ENCODE measurements at places on chromosomes 6 and 20. TPM values are rescaled to one million over a fixed set of nuclear protein-coding genes. Genes with fewer than 3 reads are reported as not detected.

DNA sequence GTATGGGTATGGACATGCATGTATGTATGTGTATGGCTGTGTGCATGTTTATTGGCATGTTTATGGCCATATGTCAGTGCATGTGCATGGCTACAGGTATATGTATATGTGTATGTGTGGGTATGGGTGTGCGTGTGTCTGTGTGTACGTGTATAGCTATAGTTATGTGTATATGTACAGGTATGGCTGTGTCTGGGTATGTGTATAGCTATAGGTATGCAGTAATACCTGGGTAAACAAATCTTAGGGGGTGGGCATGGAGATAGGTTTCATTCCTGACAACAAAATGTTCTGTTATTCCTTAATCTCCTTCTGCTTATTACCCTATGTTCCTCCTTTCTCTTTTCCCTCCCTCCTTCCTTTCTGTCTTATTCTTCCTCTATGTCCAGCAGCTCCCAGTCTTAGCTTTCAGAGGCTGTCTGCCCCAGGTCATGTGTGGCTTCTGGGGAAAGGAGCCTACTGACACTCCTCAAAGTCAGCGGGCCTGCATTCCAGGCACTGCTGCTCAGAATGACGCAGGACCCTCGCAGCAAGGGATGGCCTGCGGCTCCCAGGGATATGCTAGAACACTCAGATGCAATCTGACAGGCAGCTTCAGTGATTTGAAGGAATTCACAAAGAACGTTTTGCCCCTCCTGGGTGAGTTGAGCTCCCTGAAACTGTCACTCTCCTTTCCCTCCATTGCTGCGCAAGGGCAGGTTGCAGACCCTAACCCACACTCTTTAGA lies 139.3 kb upstream of the PHACTR1 start:
- H3K4me1 ChIP-seq: no peaks in the 10 kb centered on the region
- no peak overlapping the region for H3K27ac ChIP-seq
- H3K36me3 ChIP-seq: no peaks in the 10 kb centered on the region
- no peak overlapping the region for H3K4me3 ChIP-seq
- H3K27me3 ChIP-seq: no peaks in the 10 kb centered on the region
- DNase-seq: no peak

DNA sequence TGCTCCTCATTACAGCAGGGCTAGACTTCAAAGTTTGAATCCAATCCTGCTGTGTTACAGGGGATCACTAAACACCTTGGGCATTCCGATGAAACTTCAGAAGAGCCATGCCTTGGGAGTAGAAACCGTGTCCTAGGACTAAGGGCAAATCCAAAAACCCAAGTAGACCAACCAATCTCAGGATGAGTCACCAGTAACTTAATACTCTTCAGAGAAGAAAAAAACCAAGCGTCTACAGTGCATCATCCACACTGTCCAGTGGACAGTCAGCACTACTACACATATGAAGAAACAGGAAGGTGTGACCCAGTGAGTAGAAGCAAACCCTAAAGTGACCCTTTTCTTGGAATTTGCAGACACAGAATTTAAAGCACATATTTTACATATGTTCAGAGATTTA lies 39.5 kb upstream of the VAPB start:
- no peak for DNase-seq
- H3K36me3 ChIP-seq: peaks cover 21% of the 10 kb centered on the region
- H3K4me1 ChIP-seq: no peaks in the 10 kb centered on the region

DNA sequence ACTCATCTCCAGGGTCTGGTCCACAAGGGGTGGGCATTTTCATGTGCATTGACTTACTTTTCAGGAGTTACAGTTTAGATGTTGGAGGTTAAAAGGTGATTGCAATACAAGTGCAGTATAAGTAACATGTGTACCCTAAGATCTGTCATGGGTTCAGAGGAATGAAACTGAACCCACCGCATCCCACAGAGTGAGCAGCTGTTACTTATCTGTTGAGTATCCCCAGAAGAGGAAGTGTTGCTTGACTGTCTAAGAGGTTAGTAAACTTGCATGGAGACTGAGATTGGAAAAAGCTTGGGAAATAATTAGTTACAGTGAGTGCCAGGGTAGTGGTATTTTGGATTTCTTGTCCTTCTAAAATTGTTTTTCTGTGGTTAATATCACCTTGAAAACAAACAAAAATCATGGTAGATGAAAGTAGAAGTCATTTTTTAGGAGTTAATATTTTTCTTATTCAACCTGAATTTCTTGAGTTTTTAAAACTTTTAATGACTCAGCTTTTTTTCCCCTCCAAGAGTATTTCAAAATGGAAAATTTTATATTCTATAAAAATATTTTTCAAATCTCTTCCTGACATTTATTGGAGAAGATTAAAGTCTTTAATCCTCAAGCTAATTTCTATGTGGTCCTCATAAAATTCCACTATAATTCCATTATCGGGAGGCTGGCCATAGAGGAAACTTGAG lies 306.1 kb downstream of the ZNF217 start:
- H3K27ac ChIP-seq: no peak overlapping the region
- peaks cover 5% of the 10 kb centered on the region for H3K27me3 ChIP-seq
- no peak overlapping the region for H3K4me3 ChIP-seq
- no peaks in the 10 kb centered on the region for H3K4me1 ChIP-seq
- H3K36me3 ChIP-seq: no peaks in the 10 kb centered on the region
- DNase-seq: no peak

DNA sequence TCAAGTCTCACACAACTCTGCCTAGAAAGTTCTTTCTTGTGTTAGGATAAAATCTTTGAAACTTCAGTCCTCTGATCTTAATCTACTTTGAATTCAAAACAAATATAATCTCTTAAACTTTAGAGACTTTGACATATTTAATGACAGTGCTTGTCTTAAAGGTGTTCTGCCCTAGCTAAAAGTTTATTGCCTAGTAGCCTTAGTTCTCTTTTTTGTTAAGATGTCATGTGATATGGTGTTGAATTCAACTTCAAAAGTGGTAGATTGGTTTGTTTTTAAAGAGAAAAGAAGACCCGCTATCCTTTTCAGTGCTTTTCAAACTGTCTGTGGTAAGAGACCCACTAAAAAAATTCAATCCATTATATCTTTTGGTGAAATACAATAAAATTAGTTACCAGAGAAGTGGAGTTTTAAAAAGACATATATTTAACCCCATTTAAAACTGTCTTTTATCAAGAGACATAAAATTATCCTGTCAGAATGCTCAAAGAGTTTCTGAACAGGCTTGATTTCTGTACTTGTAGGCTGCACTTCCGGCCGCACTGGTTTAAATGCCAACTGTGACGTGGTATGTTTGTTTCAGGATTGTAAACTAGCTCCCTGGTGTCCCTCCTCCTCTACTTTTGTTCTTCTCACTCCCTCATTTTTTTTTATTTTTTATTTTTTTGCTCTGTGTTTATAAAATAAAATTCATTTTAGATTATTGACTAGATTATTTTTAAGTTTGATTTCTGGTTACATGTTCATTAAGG lies 76.5 kb downstream of the QKI start:
- H3K4me1 ChIP-seq: no peaks in the 10 kb centered on the region
- no peaks in the 10 kb centered on the region for H3K27me3 ChIP-seq
- H3K4me3 ChIP-seq: no peak overlapping the region
- no peak overlapping the region for H3K27ac ChIP-seq
- no peak for DNase-seq

GRCh38 chr6:2505624-2506023 lies 245.1 kb downstream of the MYLK4 start:
- H3K27ac ChIP-seq: no peak overlapping the region
- H3K36me3 ChIP-seq: no peaks in the 10 kb centered on the region
- no peak for DNase-seq
- H3K4me1 ChIP-seq: no peaks in the 10 kb centered on the region
- H3K27me3 ChIP-seq: peaks cover 1% of the 10 kb centered on the region

DNA sequence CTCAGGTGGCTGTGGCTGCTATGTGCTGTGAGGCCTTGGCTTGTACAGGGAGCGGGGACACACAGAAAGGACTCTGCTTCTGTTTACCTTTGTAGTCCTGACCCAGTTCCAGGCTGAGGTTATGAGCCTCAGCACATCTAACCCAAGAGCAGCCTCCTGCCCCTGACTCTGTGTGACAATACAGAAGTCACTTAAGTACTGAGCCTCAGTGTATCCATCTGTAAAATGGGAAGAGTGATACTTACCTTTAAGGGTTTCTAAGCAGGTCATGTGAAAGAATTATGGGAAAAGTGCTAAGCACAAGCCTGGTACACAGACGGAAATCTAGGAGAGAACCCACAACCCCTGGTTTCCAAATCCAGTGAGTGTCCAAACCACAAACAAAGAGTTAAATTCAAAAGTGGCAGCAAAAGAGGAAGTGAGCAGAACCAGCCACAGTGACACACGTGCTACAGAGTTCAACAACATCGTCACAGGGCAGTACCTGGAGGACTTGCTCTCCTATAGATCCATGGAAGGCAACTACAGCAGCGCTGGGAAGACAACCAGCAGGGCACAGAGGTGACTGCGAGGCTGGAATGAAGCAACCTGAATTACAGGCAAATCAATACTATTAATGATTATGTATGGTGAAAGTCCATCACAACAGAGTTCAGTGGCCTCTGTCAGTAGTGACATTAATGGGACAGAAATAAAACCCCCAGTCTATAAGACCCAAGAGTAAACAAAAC lies 12.5 kb downstream of the TRIM26 start:
- peak overlapping the region; percentile 38 for H3K27ac ChIP-seq
- H3K27me3 ChIP-seq: no peaks in the 10 kb centered on the region
- DNase-seq: peak; percentile 37
- peaks cover 25% of the 10 kb centered on the region for H3K4me1 ChIP-seq

DNA sequence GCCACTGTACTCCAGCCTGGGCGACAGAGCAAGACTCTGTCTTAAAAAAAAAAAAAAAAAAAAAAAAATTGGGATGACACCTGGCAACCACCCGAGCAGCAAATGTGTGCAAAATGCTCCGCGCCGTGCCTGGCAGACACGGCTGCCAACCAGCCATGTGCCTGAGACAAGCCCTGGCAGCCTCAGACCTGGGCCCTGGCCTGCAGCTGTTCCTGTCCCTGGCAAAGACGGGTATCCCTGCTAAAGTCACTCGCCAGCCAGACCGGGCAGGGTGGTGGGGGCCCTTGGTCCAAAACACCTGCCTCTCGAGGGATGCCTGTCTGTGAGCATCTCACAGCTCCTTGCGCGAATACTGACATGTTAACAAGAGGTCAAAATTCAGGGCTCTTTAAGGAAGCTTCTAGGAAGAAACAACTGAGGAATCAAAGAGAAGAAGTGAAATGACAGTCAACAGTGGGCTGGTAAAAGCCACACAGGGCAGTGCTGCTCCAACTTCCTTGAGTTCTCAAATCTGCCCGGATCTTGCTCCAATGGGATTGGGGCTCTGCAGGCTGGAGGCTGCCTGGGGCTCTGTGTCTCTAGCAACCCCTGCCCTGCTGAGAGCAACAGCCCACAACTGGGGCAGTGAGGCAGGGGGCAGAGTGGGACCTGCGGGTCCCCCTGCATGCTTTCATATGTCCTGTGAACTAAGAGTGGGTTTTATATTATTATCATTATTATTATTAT lies 53.4 kb downstream of the SYTL3 start:
- H3K4me1 ChIP-seq: peaks cover 9% of the 10 kb centered on the region
- DNase-seq: no peak
- no peaks in the 10 kb centered on the region for H3K36me3 ChIP-seq
- no peak overlapping the region for H3K27ac ChIP-seq

The OLIG3 gene
- total RNA-seq: not detected

The SEMG1 gene
- total RNA-seq: not detected

The OTOR gene
- not detected for total RNA-seq

The CGA gene
- total RNA-seq: not detected

The IMPG1 gene
- total RNA-seq: not detected

Data from GM12878 (cell line).